NCI-H2171 treated with DMSO at 0.1 percent for 48 hours (cell line): ENCODE measurements at places on chromosomes 11 and 22.
A peak's percentile ranks its signal among the peaks of the same experiment; 100 is the strongest.

GRCh38 chr22:28918550-28919271 is 35.3 kb downstream of the ZNRF3 start:
- DNase-seq = no peak

- no peak for DNase-seq
These were observed 118.5 kb upstream of the APOA1 start for GRCh38 chr11:116955949-116956348.

DNA sequence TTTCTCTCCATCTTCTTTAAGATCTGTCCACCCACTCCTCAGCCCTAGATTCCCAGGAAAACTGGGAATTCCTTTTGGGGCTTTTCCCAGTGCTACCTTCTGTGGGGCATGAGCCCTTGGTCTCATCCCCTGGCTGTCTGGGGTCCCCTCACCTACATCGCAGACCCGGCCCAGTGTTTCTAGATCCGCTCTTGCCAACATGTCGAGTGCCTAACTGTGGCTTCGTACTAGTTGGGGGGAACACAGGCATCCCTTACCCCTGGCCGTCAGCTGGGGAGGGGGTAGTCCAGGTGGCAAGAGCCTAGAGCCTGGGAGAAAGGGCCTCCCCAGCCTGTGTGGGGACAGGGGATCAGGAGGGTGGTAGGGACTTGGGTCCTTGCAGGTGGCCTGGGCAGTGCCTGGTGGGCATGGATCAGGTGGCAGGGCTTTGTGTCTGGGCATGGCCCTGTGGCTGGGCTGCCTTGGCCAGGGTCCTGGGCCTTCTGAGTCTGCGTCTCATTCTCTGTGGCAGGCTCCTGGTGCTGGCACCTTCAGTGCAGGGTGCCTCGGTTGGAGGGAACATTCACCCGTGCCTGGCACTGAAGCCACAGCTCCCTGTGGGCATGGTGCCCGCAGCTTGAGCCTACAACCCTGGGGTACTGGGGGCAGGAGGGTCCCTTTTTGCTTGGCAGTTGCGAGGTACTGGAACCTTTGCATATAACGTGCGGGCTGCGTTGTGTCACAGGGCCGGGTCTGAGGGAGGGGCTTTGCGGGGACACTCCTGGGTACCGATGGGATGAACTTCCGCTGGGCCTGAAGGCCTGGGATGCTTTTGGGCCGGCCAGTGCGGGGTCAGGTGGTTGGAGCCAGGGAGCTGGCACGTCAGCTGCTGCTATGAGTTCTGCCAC is 4.1 kb downstream of the KCNQ1 start:
- DNase-seq = no peak

DNA sequence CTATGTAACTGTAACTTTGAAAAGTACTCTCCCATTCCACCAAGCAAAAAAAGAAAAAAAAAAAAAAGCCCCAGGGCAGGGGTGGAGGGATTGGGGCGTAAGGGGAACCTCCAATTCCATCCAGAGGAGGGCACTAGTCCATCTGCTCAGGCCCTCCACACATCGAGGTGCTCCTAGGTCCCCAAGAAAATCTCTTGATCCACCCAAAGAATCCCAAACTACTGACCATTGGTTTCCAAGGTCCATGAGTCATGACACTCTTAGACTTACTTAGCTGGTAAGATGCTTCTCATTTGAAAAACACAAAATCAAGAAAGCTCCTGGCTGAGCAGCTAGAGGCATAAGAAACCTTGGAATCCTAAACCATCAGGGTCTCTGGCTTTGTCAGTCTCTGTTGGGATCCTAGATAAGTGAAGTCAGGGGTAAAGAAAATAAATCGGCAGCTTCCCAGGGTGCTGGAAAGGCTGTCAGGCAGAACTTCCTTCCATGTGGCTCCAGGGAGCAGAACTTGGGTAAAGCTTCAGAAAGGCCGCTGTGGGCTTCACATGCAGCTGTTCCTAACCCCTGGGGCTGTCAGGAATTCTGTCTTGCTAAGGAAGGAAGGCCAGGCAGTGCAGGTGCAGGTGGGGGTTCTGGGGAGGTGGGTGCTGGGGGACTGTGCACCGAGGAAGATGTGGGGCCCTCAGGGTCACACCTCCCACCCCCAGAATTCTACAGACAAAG is 49.4 kb upstream of the ADA2 start:
- peak; percentile 44 for DNase-seq

DNA sequence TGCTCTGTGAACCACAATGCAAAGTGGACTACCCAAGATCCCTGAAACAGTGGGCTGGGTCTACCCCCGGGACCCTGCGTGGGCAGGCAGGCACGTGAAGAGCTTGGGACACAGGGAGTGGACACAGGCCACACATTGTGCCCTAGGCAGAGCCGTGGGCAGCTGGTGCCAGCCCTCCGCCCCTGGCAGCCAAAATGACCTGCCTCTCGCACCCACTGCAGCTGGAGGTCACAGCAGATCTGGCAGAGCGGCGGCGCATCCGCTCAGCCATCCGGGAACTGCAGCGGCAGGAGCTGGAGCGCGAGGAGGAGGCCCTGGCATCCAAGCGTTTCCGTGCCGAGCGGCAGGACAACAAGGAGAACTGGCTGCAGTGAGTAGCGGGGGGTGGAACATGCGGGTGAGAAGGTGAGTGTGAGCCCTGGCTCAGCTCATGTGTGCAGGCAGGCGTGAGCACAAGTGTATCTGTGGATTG is 6.7 kb downstream of the SMTN start:
- DNase-seq = no peak

GRCh38 chr11:66014804-66015453 is 3.1 kb downstream of the CST6 start:
- no peak for DNase-seq

GRCh38 chr11:69114811-69115523 is 40.8 kb upstream of the SMIM38 start:
- DNase-seq = no peak

GRCh38 chr11:6604081-6604626 is 580 bp downstream of the ILK start:
- DNase-seq = no peak

DNA sequence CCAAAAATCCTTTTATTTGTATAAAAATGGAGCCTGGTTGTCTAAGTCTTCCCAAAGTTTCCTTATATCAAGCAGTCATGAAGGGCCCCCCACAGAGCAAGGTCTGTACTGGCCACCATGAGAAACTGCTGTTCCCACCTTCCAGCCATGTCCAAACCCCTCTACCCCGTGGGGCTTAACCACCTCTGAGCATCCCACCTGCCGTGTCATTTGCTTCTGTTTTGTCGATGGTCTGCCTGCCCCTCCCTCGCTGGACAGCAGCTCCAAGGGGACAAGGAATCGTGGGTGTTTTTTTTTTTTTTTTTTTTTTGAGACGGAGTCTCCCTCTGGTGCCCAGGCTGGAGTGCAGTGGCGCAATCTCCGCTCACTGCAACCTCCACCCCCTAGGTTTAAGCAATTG is 11.1 kb upstream of the ANO1 start:
- no peak for DNase-seq

- no peak for DNase-seq
These were observed 506.3 kb upstream of the LUZP2 start for GRCh38 chr11:23990346-23991164.

DNA sequence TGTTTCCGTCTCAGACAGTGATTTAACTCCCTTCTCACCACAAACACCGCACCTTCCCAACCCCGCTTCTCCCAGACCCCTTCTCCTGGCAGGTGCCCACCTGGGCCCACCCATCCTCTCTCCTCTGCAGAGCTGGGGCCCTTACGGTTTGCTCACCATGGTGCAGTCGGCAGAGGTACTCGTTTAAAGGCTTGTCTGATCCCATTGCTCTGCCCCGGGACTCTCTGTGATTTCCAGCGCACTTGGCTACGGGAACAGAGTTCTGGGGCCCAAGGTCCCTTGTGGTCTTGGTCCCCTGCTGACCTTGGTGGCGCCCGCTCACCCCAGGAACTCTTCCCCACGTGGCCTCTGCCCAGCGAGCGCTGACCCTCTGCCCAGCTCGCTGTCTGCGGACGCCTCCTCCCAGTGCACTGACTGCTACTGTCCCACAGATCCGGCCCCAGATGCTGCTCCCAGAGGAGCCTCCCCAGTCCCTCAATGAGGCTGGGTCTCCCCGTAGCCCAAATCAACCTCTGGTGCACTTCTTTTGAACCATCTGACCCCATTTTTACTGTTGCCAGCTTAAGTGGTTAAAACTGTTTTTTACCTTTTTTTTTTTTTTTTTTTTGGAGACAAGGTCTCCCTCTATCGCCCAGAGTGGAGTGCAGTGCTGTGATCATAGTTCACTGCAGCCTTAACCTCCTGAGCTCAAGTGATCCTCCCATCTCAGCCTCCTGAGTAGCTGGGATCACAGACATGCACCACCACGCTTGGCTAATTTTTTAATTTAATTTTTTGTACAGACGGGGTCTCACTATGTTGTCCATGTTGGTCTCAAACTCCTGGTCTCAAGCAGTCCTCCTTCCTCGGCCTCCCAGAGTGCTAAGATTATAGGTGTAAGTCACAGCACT is 21.3 kb upstream of the CTSD start:
- DNase-seq = no peak

DNA sequence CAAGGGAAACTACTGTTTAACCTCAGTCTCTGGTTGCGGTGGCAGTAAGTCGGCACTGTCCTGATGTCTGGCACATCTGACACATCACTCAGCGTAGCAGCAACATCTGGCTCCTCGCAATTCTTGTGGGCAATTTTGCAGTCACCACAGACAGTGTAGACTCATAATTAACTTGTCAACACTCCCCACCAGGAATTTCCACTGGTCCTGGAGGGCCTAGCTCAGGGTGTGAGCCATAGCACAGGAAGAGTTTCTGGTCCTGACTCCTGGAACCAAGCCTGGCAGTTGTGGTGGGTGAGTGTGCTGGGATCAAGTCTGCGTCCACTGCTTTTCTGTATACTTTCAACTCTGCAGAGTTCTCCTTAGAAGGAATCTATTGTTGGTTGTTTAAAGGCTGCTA is 209.7 kb downstream of the SNX19 start:
- no peak for DNase-seq

DNA sequence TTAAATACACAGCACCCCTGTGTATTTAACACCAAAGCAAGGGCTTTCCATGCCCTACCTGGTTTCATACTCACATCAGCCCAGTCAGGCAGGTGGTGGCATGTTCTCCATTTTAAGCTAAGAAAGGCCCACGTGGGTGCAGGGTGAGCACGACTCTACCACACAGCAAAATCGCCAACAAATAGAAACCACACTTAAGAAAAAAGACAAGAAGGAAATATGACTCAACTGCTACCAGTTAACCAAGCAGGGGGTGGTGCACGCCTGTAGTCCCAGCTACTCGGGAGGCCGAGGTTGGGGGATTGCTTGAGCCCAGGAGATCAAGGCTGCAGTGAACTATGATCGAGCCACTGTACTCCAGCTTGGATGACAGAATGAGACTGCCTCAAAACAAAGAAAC is 35.2 kb upstream of the TFIP11 start:
- DNase-seq = no peak
